Right ventricle myocardium superior (tissue), 1 donor: ENCODE measurements at places on chromosomes 6 and 20. TPM values are rescaled to one million over a fixed set of nuclear protein-coding genes. Genes with fewer than 3 reads are reported as not detected.

MRAP2 gene
- total RNA-seq, result 0.13 TPM

SPATA25 gene
- total RNA-seq, result 1.7 TPM

NR2E1 gene
- total RNA-seq, result not detected

BACH2 gene
- total RNA-seq, result 1.9 TPM

ARHGAP40 gene
- total RNA-seq, result not detected

SLC17A1 gene
- not detected for total RNA-seq

CSNK2A1 gene
- total RNA-seq, result 103 TPM

LAMA5 gene
- 79.6 TPM for total RNA-seq

COX4I2 gene
- total RNA-seq, result 9.3 TPM

HCK gene
- total RNA-seq, result 4.9 TPM

MAS1 gene
- not detected for total RNA-seq

- DNase-seq, result no peak
These were observed 847.7 kb upstream of the MAP3K7 start for GRCh38 chr6:91434576-91434975.

GRCh38 chr6:150494241-150494640 is 105.4 kb upstream of the PLEKHG1 start:
- peak; percentile 51 for DNase-seq

GRCh38 chr6:147000545-147001488 is 203.4 kb upstream of the STXBP5 start:
- DNase-seq, result no peak

DNA sequence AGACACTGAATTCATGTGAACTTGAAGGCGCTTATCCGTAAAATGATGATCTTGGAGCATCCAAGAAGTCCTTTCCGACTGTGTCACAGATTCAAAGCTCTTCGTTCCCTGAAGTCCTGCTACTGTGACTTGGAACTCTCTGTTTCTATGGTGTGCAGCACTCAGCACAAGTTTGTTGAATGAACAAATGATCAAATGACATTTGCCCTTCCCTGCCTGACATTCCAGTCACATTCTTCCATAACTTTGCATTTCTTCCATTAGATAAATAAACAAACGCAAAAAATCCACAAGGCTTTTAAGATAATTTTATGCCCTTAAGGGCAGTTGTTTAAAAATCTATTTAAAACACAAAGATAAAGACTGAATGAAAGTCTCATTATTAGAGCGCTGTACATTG is 39.9 kb downstream of the SGK1 start:
- no peak for DNase-seq

DNA sequence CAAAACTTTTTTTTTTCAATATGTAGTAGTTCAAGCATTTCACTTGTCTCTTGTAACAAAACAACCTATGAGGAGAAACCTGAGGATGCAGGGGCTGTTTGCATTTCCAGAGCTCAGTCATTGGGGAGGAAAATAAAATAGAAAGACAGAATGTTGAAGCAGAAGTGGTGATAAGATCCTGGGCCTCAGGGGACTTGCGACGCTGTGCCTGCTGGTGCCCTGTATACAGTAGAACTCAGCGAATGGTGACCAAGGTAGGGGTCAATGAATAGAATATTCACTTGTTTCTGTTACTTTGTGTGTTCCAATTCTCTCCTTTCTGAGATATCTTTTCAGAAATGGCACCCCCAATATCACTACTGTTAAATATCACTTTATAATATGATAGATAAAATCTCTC is 271.6 kb downstream of the FARS2 start:
- DNase-seq, result no peak

GRCh38 chr6:124819346-124819745 is 142.9 kb upstream of the RNF217 start:
- DNase-seq, result no peak

- no peak for DNase-seq
These were observed 501.2 kb downstream of the MMUT start for GRCh38 chr6:48961781-48962415.

- DNase-seq, result no peak
These were observed 85.8 kb upstream of the ARMC2 start for GRCh38 chr6:108762394-108762793.

DNA sequence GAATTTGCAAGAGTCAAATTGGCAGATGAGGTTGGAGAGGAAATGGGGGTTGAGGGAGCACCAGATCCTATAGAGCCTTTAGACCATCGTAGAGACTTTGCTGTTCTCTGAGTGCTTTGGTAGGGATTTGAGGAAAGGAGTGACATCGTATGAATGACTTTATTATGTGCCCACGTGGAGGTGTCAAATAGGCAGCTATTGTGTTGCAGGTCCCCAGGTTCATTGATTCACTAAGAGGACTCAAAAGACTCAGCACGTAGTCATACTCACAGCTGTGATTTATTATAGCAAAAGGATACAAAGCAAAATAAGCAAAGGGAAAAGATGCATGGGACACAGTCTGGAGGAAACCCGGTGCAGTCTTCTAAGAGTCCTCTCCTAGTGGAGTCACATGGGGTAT is 2.2 kb downstream of the MTRES1 start:
- DNase-seq, result no peak

GRCh38 chr6:169899481-169900145 is 148.2 kb downstream of the ERMARD start:
- DNase-seq, result no peak

DNA sequence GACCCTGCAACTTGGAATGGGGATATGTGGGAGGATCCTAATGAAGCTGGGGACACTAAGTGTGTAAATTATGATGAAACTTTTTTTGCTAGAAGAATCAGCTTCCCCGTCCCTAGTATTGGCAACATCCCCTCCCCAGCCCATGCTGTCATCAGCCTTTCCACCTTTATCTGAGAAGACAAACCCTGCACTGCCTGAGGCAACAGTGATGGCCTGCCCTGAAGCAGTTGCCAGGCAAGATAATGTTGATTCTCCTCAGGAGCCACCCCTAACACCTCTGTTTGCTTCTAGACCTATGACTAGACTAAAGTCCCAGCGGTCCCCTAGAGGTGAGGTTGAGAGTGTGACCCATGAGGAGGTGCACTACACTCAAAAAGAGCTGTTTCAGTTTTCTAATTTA is 27.1 kb downstream of the MICA start:
- DNase-seq, result no peak

- DNase-seq, result peak; percentile 96
These were observed at the start of gene CCN5 for GRCh38 chr20:44714701-44715498. Gene CCN5 (plus strand): TSS chr20:44715369. CDS start chr20:44715391, 22 bp downstream.

- no peak for DNase-seq
These were observed 29.9 kb downstream of the GABRR2 start for GRCh38 chr6:89284963-89285735.

- DNase-seq, result no peak
These were observed 34.8 kb downstream of the BLOC1S5 start for GRCh38 chr6:8029243-8029870.

GRCh38 chr6:130033949-130034348 is 15.6 kb downstream of the L3MBTL3 start:
- no peak for DNase-seq

DNA sequence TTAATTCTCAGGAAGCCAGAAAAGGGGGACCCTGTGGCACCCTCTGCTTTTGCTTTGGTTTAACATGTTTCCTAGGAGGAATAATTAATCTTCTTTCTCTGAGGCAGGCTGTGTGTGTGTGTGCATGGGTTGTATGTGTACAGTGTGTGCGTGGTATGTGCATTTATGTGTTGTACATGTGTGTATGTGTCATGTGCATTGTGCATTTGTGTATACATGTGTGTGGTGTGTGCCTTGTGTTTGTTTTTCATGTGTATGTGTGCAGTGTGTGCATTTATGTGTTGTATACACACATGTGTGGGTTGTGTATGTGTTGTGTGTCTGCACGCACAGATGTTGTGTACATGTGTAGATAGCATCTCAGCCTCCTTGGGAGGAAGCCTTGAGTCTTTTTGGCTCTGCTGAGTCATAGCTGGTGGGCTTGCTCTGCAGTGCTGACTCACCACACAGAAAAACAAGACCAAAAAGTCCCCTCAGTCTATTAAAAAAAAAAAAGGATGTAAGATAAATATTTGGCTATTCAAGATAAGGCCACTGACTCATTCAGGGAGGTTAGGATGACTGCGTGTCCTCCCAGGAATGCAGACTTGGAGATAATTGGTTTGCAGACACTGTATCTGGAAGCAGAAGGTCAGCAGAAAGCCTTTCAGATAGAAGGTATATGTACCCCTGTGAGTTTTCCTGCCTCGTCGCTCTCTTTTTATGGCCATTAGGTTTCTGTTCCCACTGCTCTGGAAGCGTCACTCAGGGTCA is 58.6 kb downstream of the SYNJ2 start:
- peak; percentile 10 for DNase-seq

DNA sequence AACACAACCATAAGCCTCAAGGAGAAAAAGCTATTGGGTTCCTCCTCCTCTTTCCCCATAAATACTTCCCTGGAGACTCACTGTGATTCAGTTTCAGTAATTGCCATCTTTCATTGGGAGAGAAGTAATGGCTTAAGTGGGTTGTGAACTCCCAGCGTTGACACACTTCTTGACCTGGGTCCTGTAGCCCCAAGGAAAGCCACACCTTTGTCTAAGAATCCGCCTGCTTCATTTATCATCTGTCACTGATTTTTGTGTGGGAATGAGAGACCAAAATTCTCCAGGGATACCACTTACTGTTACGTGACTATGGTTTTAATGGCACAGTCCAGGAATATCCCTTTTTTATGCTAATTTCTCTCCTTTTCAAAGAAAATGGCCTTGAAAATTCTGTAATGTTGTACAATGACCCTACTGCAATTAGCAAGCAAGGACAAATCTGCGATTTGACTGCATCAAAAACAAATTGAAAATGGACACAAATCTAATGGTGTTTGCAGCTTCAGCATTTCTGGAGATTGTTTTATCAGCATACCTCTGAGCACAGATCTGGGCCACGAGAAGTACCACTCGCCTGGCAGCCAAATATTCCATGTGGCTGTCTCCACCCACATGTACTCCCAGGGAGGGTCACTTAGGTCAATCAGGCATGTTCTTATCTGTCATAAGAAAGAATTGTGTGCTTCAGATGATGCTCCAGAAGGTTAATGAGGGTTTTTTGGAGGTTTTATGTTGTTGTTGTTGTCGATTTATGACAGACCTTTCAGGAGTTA is 29.8 kb downstream of the DCBLD1 start:
- no peak for DNase-seq

DNA sequence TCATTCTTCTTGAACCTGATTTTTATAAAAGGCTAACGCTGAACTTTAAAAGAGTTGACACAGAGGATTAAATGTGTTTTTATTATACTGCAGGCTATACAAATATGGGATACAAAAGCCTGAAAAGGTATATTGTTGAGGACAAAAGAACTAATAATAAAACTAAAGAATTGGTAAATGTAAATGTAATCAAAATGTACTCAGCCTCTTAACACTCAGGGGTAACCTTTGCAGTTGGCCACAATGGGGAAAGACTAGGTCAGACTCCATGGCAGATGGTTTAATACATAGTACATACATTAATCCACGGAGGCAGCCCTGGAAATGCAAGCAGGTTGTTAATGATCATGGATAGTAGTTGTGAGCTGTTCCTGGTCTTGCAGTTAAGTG is 57.5 kb downstream of the SOBP start:
- no peak for DNase-seq

DNA sequence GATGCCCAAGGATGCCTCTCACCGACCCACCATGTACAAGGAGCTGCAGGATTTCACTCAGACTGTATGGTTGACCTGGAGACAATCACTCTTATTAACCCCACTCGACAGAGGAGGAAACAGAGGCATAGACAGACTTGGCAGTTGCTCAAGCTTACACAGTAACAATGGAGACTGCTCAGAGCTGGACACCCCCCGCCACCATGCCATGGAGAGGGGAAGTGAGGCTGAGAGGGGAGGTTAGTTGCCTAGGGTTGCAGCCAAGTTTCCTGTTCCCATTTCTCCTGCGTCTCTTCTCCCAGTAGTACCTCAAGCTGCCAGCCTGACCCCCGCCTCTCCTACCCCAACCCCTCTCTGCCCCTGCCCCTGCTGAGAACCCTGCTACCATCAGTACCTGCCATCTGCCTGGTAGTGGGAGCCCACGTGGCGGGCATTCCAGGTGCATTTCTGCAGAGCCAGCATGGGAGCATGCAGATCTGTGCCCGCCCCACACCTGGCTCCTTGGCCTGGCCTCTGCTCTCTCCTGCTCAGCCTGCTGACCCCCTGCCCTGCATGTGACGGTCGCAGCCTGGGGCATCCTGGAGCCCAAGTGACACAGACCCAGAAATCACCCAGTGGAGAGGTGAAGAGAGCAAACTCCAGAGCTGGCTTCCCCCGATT is 157.7 kb downstream of the PREX1 start:
- no peak for DNase-seq

DNA sequence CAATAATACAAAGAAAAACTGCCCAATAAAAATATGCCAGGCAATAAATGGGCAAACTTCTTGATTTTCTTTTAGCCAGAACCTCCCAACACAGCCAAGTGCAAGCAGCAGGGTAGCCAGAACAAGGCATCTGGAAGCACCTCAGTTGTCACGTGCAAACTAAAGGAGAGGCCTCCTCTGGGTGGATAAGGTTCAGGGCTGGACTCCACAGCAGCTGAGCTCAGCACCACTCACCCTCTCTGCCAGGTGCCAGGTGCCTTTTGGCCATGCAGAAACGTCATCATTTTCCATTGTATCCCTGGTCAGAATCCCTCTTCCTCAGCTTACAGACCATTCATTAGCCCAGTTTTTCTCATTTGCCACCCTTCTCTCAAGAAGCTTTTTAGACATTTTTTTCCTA is 52.7 kb downstream of the SOD2 start:
- no peak for DNase-seq

GRCh38 chr6:38508894-38509293 is 130.8 kb downstream of the BTBD9 start:
- no peak for DNase-seq

DNA sequence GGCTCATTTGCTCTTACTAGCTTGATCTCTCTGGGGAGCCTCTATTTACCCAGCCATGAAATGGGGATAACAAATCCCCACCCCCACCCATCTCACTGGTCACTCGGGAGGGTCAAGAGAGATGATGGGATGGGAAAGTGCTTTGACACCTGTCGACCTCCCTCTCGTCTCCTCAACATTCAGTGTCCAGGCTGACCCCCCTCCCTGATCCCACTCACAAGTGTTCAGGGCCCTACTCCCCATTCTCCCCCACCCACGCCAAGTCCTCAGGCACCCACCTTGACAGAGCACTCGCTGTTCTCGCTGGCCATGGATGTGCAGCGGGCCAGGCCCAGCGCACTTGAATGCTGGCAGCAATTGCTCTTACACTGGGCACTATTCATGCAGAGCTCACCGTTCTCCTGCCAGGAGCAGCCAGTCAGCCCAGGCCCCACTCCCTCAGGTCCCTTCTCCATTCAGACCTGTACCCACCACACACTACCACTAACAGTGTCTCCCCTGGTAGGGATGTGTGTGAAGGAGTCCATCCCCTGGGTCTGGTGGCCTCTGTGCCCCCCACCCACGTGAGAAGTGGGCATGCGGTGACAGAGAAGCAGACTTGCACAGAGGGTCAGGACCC is 1.6 kb downstream of the CLPS start:
- no peak for DNase-seq

GRCh38 chr6:92160226-92160625 is 1259.1 kb downstream of the EPHA7 start:
- no peak for DNase-seq

DNA sequence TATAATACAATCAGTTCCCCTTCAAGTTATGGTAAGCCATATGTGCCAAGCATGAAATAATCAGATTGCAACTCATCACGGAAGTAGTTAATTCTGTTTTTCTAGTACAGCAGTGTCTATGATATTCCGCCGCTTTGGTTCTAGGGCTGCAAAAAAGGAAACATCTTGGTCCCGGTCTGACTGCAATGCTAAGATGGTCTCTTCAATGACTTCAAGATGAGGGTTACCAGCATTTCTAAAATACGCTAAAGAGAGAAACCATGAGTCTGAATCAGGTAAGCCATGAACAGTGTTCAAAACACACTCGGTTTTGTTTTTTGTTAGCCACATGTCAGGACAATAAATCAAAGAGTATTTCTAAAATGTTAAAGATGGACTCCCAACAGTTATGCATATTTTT is 3.2 kb upstream of the ANKRD60 start:
- no peak for DNase-seq
